ENCODE measurements at places on chromosomes 16 and 17.

GRCh38 chr16:10206865-10207264, 24.6 kb upstream of the GRIN2A start:
- no peak for DNase-seq

DNA sequence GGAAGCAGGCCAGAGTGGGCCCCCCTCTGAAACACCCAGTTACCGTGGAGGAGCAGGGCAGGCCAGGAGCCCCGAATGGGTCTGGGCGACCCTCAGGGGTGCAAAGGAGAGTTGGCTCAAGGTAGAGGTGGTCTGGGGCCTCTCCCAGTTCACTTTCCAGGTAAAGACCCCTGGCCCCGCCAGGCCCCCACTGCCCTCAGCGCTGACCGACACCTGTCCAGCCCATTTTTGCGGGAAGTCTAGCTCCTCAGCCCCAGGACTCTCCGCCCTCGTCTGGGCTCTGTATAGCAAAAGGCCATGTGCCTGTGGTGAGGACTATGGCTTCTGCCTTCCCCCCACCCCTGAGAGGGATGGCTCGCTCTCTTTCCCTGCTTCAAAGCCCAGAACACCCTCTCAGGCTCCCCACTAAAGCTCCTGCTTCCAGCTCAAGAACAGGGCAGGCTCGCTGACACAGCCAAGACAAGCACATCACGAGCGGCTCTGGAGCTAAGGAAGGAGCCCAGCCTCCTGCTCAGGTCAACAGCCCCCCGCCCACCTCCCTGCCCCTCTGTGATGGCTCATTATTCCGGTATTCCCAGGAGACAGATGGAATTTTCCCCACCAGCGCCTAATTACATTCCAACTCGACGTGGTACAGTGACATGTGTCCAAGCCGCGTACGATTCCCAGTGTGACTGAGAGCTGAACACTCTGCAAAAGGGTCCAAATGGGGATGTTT, 59.4 kb downstream of the RTN4RL1 start:
- DNase-seq = no peak

DNA sequence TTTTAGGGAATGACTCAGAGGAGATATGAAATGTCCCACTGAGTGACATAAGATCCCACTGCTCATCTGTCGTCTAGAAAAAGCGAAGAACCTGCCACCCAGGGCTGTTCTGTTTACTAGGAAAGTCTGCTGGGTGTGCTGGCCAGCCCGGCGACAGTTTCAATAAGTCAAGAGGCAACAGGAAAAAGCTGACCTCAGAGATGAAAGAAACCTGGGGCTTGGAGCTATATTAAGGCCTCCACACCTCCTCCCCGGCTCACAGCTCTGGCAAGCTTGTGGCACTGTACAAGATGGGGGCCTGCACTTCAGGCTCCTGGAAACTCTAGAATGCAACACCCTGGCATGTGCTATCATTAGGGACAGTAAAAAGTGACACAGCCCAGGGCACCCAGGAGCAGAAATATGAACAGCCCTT, 10.6 kb downstream of the ZFHX3 start:
- no peak for DNase-seq

GRCh38 chr16:61987474-61988012, 48.7 kb downstream of the CDH8 start:
- DNase-seq = no peak

DNA sequence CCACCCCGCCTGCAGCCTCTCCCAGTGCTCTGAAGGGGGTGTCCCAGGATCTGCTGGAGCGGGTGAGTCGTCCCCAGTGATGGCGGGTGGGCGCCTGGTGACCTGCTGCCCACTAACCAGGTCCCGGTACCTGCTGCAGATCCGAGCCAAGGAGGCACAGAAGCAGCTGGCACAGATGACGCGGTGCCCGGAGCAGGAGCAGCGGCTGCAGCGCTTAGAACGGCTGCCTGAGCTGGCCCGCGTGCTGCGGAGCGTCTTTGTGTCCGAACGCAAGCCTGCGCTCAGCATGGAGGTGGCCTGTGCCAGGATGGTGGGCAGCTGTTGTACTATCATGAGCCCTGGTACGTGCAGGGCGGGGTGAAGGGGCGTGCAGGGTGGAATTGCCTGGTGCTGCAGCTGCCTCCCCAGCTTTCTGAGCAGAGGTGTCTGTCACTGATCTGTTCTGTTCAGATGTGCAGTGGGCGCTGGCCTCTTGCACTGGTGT, 3.6 kb downstream of the CDT1 start:
- no peak for DNase-seq

DNA sequence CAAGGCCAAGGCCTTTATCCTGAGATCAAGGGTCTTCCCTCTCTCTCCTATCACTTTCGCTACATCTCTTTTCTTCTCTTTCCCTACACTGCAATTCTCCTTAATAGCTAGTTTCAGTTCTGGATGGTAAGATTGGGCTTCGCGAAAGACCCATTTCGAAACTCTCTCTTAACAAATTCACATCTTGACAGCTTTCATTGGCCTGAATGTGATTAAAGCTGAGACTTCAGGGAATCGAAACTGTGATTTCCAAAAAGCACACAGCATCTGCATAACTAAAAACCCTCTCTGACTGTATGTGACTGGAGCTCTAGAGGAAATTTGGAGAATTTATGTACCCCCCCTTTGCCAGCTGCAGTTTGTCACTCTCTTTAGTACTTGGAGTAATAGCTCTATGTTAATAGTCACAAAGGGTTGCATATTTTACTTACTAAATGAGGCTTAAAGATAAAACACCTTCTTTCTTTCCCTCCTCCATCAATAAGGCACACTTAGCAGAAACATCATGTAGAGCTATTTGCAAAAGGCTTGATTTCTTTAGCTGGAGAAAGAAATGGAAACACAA, 105.3 kb upstream of the FAM20A start:
- no peak for DNase-seq

GRCh38 chr17:81037026-81037797, 2.3 kb downstream of the BAIAP2 start:
- DNase-seq = no peak

- DNase-seq = no peak
These were observed 27.4 kb upstream of the GINS2 start for GRCh38 chr16:85716022-85716679.

DNA sequence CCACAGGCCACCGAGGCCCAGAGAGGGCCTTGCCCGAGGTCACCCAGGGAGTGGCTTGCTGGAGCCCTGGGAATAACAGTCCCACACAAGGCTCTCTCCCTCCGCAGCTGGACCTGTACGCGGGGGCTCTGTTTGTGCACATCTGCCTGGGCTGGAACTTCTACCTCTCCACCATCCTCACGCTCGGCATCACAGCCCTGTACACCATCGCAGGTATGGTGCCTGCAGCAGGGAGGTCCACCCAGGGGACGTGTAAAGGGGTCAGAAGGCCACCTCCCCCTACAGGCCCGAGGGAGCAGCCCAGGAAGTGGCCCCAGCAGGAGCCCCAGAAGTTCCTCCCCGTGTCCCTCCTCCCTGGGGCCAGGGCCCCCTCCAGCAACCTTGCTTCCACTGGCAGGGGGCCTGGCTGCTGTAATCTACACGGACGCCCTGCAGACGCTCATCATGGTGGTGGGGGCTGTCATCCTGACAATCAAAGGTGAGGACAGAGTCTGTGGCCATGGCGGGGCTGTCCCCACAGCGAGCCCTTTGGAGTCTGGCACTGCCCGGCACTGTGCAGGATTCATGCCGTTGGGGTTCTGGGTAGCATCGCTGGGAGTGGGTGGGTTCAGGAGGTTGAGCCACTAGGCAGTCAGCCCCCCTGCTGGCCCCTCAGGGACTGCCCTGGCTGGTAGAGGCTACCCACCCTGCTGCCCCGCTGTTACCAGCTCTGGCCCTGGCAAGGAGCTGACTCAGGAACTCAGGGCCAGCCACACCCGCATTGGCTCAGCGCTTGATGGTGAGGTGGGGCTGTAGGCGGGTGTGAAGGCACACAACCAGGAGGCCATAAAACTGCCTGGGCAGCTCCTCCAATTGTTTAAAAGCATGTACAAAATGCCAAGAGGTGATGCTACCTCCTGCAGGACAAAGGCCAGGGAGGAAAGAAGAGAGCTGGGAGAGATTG, 17.3 kb downstream of the SLC5A10 start:
- no peak for DNase-seq

- no peak for DNase-seq
These were observed 54.8 kb downstream of the GPATCH8 start for GRCh38 chr17:44448412-44448811.

GRCh38 chr16:72666267-72666666, 381.7 kb downstream of the ZFHX3 start:
- no peak for DNase-seq

GRCh38 chr16:2798723-2799204, 494 bp downstream of the PRSS41 start:
- DNase-seq = no peak

DNA sequence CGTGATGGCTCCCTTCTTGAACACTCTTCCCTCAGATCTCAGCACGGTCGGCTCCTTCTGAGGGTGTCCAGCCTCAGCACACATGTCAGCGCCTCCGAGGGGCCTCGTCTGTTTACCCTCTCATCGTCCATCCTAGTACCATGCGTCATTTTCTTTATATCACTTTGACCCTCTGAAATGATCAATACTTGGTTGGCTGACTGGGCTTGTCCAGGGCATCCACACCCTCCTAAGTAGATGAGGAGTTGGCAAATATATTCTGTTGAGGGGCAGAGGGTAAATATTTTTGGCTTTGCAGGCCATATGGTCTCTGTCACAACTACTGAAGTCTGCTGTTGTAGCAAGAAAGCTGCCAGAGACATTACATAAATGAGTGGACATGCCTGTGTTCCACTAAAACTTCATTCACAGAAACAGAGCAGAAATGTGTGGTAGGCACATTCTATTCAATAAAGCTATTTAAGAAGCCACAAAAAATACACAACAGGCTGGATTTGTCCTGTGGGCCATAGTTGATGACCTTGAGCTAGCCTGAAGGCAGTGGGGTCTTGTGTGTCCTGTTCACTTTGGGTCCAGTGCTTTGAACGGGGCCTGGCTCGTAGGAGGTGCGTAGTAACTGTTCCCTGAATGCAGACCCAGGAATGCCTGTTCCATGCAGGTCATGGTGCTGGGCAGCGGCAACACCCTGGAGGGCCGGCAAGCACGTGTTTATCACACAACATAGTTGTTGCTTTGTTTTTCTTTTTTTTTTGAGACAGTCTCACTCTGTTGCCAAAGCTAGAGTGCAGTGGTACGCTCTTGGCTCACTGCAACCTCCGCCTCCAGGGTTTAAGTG, 185.8 kb downstream of the SNX29 start:
- no peak for DNase-seq

DNA sequence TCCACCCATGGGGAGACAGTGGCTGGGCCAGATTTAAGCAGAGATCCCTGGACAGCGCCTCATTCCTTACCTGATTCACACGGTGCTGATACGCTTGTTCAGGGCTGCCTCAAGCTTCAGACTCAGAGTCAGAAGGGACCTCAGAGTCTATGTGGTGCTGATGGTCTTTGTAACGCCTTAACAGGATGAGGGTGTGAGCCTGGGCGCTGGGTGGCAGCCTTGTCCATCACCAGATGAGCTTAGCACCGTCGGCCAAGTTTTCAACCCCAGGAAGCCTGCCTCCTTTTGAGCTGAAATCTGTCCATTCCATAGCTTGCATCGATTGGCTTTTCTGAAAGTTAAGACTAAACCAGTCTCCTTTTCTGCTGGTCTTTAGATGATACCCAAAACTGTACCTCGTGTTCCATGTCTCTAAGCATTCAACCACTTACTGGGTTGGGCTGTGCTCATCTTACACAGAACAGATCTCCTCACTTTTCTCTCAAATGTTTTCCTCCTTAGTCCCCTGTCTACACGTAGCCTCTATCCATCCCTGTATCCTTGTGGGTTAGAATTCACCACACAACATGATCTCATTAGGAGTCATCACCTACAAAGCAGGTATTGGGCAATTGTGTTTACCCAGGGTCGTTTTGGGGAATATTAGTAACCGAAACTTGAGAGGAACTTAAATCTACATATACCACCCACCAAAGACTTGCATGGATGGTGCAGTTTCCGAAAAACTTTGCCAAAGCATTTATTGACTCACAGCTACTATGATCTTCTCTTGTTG, 573.4 kb downstream of the CDH13 start:
- no peak for DNase-seq

DNA sequence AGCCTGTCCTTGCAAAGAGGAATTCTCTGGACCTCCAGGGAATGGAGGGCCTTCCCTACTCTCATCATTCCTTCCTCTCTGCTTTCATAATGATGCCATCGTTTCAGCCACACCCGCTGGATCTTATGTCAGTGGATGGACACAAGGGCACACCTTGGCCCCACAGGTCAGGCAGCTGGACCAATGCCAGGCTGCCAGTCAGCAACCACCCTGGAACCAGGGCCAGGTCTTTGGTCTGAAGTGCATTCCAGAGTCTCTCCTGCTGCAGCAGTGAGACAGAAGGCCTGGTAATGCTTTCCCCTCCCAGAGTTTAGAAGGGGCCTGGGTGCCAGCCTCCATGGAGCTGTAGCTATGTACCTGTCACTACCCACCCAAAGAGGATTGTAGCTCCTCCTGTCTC, 7.4 kb downstream of the C1QL1 start:
- no peak for DNase-seq

DNA sequence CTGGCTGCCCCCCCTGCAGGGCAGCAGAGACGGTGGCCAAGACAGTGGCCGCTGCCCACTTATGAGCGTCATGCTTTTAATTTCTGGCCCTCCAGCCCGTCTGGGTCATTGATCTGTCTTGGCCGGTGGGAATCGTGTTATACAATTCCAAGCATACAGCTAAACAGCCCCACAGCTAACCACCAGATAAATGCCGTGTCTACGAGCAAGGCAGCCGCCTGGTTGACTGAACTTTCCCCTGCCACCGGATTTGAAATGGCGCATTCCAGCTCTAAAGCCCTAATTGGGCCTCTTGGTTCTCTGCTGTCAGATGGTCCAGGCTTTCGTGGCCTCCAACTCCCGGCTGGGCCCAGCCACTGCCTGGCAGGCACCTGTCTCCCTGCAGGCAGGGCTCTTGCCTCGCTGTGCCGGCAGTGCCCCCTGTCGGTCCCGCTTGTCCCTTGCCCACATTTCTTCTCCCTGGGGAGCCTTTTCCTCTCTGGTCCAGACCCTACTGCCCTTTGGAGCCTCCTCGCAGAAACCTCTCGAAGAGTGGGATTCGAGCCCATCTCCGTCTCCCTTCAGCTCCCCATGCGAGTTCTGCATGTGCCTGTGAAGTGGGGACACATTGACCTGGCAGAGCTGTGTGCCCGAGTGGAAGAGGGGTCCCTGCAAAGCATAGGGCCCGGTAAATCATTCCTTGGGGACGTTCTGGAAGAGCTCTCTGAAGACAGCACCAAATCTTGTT, 1.8 kb upstream of the RBFOX3 start:
- DNase-seq = no peak

Measured in stimulated activated CD8-positive, alpha-beta memory T cell treated with anti-CD3 and anti-CD28 coated beads, Interleukin-7, amount 100 ng/mL, for 4 hours (primary cell).